ENCODE measurements at places on chromosomes 16 and 17.

DNA sequence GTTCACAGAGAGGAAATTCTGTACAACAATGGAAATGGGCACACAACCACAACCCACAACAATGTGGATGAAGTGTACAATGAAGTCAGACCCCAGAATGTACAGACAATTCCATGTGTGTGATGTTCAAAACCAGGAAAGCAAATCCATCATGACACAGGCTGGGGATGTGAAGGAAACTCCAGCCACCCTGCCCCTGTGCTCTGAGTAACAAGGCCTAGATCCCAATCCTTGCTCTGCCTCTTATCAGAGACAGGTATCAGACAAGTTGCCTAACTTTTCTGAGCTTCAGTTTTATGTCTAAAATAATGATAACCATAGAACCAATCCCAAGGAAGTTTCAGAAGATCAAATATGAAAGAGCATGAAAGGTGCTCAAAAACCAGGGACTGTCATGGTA lies 1.8 kb upstream of the C16orf95 start:
- DNase-seq = no peak

- DNase-seq = no peak
These were observed 16.4 kb downstream of the KRT23 start for GRCh38 chr17:40921026-40921425.

- DNase-seq = no peak
These were observed 11.1 kb upstream of the TFAP4 start for GRCh38 chr16:4283939-4284338.

DNA sequence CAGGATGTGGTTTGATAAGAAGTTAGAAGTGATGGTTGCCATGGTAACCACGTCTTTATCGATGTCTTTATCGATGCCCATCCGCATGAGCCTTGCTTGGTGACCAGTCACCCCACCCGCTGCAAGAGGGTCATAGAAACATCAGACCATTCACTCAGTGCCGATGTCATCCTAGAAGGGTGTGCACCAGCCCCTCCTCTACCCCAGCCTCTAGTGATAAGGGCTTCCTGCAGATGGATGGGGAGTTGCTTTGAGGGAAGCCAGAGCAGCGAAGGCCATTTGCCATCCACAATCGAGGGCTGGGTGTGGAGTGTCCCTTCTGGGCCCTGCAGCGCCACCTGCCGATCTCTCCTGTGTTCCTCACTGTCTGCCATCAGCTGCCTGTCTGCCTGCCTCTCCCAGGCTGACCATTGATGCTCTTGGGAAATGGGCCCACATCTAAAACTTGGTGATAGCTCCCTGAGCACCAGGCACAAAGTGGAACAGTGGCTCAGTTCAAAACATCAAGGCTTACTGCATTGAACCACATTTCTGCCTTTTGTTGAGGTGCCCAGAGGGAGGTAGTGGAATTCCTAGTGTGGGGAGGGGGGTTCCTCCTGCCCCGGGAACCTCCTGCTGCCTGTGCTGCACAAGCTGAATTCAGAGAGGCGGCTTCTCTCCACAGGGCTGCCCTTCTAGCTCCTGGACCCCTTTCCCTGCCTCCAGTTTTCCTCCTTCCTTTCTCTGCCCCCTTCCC lies 8.9 kb downstream of the CALB2 start:
- DNase-seq = no peak

GRCh38 chr17:11001651-11002050 lies 163.8 kb upstream of the PIRT start:
- DNase-seq = no peak

GRCh38 chr16:51167170-51167895 lies 16.3 kb upstream of the SALL1 start:
- no peak for DNase-seq

DNA sequence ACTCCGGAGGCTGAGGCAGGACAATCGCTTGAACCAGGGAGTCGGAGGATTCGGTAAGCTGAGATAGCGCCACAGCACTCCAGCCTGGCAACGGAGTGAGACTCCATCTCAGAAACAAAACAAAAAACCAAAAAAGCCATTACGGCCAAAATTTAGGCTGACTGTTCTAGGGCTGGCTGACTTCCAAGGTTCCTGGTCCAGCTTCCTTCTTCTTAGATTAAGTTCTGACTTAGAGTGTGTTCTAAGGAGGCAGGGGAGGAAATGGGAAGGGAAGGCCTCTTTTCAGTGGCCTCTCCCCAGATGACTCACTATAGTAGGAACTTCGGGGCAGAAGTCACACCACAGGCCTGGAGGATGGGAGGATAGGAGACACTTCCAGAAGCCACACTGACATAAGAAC lies 27.7 kb upstream of the CLEC18B start:
- no peak for DNase-seq

GRCh38 chr17:39264119-39264518 lies 38.4 kb upstream of the STAC2 start:
- no peak for DNase-seq

DNA sequence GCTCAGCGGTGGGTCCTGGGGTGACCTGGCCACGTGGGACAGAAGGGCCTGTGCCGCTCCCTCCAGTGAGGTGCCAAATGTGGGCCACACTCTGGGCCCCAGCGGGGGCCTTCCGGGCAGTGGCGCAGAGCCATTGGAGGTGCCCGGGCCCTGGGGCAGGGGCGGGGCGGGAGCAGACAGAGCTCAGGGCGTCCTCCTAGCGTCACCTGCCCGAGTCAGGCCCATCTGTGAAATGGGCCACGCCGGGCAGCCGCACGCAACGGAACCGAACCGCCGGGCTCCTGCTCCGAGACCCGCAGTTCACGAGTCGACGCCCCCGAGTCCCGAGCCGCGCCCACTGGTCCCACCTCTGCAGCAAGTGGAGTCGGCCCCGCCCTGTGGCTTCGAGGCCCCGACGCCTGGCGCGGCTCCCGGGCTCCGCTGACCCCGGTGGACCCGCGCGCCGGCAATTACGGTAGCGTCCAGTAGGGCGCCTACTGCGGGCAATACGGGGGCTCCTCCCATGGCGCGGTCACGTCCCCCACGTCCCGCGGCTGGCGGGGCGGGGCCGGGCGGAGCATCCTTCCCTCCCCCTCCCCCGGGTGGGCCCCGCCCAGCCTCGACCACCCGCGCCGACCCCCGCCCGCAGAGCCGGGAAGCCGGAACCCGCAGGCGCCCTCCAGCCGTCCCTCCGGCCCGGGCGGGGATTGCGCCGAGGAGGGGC lies 1.9 kb downstream of the SLC16A3 start:
- DNase-seq = no peak

- DNase-seq = no peak
These were observed 208.3 kb downstream of the C16orf95 start for GRCh38 chr16:87108941-87109340.

GRCh38 chr17:73553311-73553710 lies 90.9 kb downstream of the SDK2 start:
- no peak for DNase-seq

DNA sequence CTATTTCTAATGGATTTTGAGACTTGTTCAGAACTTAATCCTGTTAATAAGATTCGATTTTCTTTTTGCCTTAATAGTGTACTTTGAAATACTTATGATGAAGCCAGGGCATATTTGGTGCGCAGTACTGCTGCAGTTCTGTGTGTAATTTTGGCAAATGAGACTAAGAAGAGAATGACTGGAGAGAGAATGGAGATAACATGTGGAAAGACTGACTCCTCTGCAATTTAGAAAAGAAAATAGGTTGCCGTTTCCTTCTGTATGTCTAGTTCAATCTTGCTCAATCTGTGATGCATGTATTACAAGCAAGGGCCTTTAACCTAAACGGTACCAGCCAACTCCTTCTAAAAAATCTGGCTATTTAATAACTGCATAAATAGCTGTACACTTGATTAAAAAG lies 285.1 kb upstream of the CDH11 start:
- DNase-seq = no peak

DNA sequence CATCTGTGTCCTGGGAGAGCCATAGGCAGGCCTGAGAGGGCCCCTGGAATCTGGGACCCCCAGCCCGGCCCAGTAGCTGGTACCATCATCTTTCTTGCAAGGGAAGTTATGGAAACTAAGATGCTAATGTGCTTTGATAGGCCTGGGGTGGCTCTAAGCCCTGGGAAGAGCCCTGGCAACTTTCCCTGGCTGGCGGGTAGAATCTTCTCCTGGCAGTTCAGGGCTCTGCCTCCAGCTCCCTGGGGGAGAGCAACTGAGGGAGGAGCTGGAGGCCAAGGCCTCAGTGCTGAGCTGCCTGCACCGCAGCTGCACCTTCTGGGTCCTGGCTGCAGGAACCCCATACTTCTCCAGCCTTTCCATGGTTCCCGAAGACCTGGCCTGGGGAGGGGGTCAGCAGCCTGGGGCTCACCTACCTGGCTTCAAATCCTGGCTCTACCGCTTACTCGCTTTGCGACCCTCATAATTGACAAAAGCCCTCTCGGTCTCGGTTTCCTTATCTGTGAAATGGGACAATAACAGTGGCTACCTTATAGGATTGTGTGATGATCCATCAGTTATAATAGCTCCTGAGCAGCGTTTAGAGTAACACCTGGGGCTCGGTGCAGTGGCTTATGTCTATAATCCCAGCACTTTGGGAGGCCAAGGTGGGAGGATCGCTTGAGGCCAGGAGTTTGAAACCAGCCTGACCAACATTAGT lies 333.7 kb downstream of the SEC14L1 start:
- no peak for DNase-seq

- no peak for DNase-seq
These were observed 2.4 kb upstream of the MT1B start for GRCh38 chr16:56649271-56649670.

DNA sequence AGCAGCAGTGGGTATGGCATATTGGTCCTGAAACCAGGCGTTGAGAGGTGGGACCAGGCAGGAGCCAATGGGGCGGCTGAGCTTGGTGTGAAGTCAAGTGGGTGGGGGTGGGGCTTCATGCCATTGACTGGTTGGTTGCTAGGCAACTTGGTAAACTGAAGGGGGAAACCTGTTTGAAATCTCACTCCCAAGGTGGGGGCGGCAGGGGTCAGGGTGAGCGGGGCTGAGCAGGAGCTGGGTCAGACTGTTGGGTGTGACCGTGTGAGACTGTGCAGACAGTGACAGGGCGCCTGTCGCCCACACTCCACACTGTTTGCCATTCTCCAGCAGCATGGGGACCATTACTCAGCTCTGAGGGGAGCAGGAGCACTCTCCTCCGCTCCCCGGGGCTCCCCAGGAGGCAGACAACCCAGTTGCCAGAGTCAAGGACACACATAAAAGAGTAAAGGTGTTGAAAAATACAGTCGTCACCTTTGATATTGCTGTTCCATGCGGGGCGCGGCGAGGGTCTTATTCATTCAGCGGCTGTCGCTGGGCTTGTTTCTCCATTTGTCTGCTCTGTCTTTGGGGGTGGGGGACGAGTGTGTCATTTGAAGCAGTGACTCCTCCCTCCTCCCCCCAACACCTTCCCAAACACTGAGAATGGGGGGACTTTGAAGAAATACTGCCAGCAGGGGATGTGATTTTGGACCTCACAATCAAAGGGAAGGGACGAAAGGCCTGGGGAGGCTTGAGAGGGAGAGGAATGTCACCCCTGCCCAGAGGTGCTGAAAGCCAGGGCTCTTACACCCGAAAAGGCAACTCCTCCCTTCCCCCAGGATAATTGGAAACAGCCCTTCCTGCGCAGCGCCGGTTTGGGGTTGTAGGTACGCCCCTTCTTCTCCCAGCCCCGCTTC lies 1.2 kb upstream of the EFNB3 start:
- peak; percentile 66 for DNase-seq

- DNase-seq = no peak
These were observed 11.2 kb downstream of the CASC3 start for GRCh38 chr17:40151414-40151963.

DNA sequence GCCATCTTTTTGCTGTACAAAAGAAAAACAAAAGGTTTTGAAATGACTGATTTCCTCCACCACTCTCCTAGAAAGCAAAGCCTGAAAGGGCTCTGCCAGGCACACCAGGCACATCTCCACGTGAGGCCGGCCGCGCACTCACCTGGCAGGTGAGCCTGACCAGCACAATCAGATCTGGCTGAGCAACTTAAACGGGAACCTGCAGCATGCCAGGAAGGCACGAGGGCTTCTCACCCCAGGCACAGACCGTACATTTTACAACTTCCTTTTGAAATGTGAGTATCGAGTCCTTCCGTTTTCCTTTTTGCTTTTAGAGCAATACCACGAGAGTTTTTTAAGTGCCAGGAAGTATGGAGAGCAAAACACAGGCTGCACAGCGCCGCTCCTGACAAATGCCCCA lies 22.5 kb downstream of the SLC38A10 start:
- no peak for DNase-seq

- no peak for DNase-seq
These were observed 4.4 kb downstream of the TEDC2 start for GRCh38 chr16:2464333-2464732.

DNA sequence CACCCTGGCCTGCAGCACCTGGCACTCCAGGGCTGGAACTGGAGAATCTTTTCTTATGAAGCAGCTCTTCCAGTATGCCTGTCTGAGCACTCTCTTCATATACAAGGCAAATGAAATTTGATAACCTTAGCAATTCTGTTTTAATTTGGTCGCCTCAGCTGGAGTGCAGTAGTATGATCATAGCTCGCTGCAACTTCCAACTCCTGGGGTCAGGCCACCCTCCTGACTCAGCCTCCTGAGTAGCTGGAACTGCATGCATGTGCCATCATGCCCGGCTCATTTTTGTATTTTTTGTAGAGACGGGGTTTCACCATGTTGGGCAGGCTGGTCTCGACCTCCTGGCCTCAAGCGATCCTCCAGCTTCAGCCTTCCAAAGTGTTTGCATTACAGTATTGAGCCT lies 140.8 kb upstream of the CHMP6 start:
- no peak for DNase-seq

DNA sequence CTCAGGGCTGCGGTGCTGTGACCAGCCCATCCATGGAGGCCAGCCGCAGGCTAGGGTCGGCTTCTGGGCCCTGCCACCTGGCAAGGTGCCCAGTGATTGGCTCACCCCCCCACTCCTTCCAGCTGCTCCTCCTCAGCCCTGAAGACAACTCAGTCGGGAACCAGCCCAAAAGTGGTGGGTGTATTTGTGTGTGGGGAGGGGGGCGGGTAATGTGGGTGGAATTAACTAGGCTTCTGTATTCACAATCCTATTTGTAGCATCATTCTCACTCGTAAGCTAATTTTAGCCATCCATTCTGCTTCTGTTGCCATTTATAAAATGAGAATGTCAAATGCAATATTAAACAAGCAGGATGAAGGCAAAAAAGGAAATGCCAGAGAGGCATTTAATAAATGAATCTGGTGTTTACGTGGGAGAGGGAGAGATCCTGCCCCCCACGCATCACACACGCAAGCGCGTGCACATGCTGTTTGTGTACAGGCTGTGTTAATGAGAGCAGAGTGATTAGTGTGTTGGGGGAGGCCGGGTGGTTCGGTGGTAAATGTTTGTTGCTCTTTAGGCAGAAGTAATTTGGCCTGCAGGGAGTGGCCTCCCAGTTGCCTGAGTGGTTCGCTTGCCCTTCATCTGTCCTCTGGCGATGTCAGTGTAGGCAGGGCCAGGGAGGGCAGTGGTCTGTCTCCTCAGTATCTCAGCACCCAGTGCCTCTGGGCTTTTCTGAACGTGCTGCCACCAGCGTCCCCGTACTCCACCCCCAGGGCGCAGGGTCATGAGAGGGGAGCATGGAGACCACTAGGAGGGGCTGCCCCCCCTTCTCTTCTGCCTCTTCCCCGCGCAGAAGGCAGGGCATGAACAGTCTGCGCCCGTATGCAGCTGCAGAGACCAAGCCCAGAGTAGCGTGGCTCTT lies 140.1 kb downstream of the CCDC182 start:
- peak; percentile 59 for DNase-seq
